ENCODE measurements at places on chromosomes 3 and 15.

GRCh38 chr15:72690938-72691337 is 4.9 kb downstream of the BBS4 start:
- DNase-seq = no peak

DNA sequence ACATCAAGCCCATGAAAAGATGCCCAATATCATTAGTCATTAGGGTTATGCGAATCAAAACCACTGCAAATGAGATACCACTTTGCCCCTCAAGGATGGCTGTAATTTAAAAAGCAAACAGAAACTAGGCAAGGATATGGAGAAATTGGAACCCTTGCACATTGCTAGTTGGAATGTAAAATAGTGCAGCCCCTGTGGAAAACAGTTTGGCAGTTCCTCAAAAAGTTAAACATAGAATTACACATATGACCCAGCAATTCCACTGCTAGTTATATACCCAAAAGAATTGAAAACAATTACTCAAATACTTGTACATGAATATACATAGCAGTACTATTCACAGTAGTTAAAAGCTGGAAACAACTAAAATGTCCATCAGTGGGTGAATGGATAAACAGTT is 186.8 kb upstream of the CGNL1 start:
- no peak for DNase-seq

GRCh38 chr15:88487796-88488523 is 20.5 kb downstream of the MRPS11 start:
- no peak for DNase-seq

DNA sequence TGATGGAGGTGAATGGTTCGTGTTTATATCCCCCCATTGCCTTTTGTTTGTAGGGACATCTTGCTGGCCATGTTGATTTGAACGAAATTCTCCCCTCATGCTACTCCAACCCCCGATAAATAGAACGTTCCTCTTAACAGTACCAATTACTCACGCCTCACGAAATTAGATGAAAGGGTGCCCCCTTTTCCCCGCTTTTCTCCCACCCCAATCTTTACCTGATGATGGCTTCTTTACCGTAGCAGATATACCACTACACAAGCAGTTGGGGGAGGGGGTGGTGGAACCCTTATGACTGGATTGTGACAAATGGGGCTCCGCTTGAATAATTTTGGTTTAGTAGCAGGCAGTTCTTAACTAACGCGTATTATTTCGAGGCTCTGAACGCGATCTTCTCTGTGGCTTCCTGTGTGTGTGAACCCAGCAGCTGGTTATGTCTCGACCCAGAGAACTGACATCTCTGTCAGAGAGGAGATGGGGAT is 1.1 kb downstream of the PIAS1 start:
- peak; percentile 44 for DNase-seq

DNA sequence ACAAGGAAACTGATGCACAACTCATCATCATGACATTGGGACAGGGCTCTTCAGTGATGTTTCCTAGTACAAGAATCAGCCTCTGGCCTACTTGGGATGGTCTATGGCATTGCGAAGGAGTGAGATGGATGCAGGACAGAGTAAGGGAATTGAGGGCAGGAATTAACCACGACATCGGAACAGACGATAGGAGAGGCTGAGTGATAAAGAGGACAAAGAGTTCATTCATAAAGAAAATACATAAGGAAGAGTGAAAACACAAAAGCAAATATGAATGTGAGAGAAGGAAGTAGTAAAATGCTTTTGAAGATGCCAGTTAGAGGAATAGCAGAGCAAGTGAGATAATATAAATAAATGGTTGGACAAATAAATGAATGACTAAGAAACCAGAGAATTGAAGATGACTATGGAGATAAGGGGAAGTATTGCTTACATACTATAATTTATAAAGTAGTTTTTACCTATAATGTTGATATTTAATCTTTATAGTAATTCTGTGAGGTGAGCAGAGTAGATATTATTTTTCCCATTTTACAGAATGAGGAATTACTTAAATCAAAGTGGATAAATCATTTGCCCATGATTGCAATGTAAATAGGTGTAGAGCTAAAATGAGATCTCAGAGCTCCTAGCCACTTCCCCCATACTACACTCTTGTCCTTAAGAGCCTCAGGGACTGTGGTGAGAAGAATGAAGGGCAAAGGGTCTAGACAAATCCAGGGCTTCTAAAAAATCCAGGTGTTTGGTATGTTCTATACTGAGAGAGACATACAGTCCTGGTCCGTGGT is 203.3 kb downstream of the DTWD1 start:
- no peak for DNase-seq

DNA sequence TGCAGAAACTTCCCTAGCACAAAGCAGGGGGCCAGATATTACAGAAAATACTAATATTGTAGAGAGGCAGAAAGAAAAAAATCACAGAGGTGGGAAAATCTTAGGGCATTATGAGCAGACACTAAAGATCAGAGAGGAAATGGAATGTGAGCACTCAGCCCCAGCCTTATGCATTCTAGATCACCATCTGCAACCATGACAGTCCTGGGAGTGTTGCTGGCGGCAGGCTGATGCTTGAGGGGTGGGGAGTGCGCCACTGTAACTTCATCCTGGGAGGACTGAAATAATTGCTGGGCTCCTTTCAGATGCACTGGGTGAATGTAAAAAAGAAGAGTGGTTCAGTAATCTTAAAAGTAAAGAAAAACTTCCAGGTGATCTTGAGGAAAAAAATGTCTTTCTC is 427.6 kb upstream of the SEMA6D start:
- DNase-seq = no peak

DNA sequence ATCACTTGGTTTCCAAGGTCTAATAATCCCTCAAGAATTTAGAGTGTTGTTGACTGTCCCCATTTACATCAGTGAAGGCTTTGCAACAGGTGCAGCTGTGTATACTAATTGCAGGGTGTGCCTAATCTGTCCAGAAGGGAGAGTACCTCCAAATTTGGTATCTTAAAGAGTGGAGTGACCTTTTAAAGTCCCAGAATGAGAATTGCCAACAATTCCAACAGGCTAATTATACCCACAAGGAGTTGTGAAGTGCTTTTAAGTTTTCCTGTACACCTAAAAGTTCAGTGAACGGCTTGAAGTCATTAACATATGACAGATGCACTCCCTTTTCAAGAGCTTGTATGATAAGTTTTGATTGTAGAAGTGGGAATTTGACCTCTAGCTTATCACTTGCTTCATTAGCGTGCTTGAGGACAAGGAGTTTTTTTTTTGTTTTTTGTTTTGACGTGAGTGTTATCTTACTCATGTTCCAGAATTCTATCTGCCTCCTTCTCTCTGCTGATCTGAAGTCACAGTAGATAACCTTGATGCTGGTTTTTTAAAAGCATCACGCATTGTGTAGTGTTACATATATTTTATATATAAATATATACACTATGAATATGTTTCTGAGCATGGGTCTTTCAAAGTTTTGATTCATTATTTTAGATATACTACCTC is 26.3 kb downstream of the CDIN1 start:
- no peak for DNase-seq

DNA sequence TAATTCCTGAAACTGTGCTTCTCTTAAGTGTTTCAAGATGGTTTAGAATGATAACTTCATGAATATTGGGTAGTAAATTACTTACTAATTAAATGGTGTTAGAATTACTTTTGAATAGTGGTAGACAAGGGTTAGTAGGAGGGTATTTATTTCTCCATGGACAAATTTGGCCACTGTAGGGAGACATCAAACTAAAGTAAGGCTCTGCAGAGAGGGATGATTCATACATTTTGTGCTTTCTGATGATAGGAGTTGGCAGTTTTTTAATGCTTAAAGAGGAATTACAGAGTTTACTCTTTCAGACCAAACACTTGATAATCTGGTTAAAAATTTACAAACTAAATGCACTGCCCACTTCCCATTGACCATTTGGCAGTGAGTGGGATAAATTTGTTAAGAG is 127.6 kb downstream of the NAALADL2 start:
- no peak for DNase-seq

DNA sequence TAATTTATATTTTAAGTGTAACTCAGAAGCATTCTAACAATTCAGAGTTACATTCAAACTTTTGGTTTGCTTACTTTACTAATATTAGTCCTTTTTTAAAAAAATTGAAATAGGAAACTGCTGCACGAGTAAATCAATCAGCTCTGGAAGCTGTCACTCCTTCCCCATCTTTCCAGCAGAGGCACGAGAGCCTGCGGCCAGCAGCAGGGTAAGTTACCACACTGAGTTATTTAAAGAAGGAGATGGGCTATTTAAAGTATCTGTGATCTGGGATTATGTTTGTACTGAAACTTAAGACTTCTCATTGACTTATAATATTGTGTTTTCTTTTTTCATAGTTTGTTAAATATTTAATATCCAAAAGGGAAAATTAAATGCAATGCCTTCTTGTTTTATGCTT is 29.3 kb downstream of the APPL1 start:
- DNase-seq = no peak
